Stimulated activated CD8-positive, alpha-beta memory T cell treated with anti-CD3 and anti-CD28 coated beads, Interleukin-7, amount 100 ng/mL, for 1 hour (primary cell): ENCODE measurements at places on chromosomes 3 and 15.

DNA sequence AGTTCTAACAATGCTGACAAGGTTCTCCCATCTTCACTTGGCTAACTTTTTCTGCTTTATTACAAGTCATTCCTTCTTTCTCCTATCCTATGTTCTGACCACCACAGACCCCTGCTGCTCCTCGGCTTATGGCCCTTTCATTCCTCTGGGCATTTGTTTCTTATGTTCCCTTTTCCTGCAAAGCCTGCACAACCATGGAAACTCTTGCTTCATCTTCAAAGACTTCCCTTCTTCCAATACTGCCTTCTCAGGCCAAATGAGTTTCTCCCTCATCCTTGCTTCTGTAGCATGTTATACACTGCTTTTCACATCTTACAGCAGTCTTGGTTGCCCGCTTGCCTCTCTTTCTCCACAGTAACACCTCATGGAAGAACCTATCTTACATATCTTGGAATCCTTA lies 17.9 kb upstream of the ATOSA start:
- DNase-seq: no peak

DNA sequence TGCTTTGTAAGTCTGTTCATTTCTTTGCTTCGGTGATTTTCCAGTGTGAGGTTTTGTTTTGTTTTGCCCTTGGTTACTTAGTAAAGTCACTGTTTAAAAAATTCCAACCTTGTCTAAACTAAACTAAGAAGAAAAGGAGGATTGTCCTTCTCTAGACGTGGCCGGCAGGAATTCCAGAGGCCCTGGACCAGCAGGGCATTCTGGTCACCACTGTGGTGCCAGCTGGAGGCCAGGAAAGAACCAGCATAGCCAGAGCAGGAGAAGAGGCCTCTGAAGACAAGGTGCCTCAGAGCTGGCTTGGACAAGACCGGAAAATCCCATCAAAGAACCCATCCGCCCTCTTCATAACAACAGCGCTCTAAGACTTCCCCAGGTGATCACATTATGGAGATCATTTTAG lies 8.2 kb downstream of the PLOD2 start:
- DNase-seq: no peak

DNA sequence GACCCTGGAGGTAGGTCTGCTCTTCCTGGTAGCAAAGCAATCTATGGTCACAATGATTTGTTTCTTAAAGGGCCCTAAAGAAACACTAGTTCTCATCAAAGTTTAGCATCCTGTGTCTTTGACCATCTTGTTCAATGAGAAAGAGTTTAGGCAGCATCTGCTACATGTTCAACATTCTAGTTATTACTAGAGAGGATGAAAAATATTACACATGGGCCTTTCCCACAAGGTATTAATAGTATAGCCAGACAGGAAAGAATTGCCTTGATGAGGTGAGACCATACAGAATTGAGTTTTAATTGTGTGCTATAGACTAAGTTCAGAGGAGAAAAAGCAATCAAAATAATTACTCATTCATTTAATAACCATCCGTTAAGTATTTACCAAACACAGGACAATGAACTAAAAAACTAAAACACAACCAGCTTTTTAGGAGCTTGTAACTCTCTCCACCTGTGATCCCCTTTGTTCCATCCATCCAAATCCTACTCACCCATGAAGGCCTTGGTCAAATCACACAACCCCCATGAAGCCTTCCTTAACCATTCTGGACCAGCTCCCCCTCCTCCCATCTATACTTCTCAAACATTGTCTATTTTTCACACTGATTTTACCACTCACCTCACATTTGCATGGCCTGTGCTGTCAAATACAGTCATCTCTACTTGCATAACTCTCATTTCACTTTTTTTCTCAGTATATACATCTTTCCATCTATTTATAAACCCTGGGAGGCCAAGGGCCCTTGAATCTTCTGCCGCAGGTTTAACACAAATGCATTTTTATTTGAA lies 122.9 kb downstream of the RORA start:
- DNase-seq: no peak

DNA sequence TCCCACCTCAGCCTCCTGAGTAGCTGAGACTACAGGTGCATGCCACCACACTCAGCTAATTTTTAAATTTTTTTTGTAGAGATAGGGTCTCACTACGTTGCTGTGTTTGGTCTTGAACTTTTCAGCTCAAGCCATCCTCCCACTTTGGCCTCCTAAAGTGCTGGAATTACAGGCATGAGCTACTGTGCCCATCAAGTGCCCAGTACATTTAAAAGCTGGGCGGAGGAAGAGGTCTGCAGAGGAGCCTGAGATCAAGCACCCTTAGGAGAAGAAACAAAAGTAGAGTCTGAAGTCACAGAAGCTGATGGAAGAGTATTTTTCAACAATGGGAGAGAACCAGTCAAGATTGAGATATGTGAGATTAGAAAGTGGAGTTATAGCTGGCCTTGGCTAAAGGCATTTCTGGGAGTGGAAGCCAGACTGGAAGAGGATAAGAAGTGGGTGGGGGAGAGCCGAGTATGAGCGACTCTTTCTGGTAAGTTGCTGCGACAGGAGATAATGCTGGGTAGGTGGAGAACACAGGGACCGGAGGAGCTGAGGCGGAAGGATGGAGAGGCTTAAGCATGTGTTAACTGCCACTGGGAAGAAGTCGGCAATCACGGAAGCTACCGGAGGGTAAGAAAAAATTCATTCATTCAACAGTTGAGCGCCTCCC lies 782 bp upstream of the IREB2 start:
- no peak for DNase-seq

GRCh38 chr3:50259432-50260026 lies 9.4 kb upstream of the SEMA3B start:
- DNase-seq: no peak

DNA sequence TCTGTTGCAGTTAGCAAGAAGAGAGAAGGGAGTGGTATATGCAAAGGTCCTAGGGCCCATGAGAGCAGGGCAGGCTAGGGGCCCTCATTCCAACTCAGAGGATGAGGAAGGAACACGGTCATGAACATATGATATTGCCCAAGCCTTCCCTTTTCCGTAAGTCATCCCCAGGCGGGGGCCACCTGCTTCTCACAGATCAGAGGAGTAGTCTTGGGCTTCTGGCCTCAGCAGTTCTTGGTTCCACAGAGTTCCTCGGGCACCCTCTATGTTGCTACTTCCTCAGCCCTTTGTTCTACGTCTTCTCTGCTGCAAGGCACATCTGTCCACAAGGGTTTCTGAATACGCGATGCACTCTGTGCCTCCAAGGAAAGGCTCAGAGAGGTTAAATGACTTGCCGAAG lies 25.3 kb downstream of the EPHB3 start:
- DNase-seq: no peak

DNA sequence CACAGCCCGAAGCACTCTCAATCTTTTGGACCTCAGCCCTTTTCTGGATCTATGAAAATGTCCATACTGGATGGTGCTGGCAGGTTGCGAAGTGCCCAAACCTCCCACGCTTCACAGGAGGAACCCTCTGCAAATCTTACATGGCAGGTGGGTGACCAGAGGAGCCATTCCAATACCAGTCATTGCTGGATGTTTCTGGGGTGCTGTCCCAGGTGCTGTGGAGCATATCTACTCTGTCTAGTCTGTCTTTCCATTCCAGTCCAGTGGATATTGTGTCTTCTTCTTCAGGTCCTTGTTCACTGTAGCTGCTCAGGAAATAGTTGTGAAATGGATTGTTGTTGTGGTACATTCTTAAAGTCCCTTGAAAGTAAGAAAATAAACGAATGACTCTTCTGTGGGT lies 10.7 kb upstream of the ADIPOQ start:
- DNase-seq: no peak

DNA sequence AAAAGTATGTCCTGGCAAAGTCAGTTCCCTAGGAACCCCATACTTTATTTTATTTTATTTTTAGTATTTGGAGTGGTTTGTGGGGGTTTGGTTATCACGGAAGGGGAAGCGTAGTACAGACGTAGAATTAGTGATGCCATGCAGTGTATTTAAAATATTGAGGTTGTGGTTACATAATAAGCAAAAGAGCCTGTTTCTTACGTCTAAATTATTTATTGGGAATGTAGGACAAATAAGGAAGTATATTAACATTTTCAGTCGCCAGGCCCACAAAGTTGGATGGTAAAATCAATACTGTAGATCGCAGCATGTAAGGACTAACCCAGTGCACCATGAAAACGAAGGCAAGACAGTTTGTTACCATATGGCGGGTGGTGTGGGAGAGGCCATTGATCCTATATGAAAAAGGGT lies 558 bp downstream of the DTWD1 start:
- DNase-seq: no peak

GRCh38 chr3:52519445-52520140 lies 14.1 kb downstream of the NT5DC2 start:
- no peak for DNase-seq

- no peak for DNase-seq
Measured at GRCh38 chr3:99023590-99024192, 122.2 kb upstream of the DCBLD2 start.

- DNase-seq: no peak
Measured at GRCh38 chr3:179151474-179151873, 3.3 kb downstream of the PIK3CA start.

- DNase-seq: no peak
Measured at GRCh38 chr3:114770874-114771273, 376.2 kb downstream of the ZBTB20 start.

GRCh38 chr3:101141135-101141534 lies 147.9 kb upstream of the ABI3BP start:
- no peak for DNase-seq

- no peak for DNase-seq
Measured at GRCh38 chr3:148911592-148911991, 46.5 kb downstream of the CPA3 start.

DNA sequence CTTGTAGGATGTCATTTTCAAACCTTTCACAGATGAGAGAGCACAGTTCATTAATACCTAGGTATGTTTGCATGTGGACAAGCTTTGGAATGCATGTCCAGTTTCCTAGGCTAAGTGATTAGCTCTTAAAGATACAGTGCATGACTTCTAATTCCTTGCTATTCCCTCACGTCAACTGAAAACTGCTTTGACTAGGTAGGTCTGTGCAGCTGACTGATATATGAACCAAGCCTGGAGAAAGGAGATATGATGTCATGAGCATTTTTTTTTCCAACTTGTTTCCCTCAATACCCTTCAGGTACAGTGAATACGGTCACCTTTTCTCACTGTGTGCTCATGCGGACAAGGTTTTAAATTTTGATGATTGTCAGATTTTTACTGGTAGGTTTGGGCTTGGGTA lies 41.6 kb upstream of the TASOR start:
- no peak for DNase-seq

DNA sequence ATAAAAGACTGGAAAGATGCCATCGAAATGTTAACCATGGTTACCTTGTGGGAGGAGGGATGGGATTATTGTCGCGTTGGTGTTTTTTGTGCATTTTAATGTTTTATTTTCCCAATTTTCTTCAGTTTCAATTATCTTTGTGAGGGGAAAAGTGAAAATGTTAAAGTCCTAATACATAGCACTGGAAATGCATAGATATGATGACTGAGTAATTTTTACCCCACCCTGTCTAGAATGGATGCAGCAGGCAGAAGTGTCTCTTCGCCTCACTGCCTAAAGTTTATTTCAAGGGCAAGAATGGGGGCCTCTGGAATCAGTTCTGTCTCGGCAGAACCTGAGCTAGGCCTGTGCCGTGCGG lies 11.5 kb downstream of the FOXL2 start:
- no peak for DNase-seq

DNA sequence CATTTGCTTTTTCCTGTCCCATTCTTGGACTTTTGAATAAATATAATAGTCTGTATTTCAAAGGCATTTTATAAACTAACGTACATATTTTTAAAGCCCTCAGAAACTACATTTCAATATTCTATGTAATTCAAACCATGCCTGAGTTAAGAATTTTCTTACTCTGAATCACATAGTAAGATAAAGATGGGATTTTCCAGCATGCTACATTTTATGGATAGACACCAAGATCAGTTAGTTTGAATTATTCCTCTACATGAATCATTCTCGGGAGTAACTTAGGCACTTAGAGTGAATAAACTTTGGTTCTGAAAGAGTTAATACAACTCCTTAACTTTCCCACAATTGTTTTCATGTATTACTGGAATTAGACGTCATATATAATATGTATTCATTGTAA lies 713.3 kb upstream of the CBLB start:
- no peak for DNase-seq

DNA sequence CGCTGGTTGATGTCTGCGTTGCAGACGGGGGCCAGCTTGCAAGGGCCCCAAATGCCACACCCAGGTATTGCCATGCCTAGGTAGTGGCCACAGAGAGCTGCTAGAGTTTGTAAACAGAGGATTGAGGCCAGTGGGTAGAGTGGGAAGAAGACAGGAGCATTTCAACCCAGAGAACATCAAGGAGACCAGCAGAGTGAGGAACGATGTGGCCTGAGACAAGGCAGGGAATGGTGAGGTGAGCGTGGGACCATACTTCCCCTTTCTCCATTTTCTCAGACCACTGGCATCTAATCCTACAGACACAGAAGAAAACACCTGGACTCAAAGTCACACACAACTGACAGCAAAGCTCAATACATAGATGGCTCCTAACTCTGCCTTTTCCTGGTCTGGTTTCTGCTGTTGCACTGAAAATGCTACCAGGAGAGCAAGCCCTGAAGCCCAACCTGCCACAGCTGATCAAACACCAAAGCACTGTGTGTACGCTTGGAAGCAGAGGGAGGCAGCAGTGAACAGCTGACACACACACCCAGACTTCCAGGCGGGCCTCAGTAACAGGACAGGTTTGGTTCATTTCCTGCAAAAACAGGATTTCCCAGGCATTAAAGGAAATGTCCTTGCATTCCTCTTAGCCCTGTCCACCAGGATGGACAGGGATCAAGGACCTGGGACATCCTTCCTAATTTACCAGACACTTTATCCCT lies 1.6 kb downstream of the FAM174B start:
- DNase-seq: no peak

- no peak for DNase-seq
Measured at GRCh38 chr3:9901967-9902366, 681 bp upstream of the IL17RE start.

DNA sequence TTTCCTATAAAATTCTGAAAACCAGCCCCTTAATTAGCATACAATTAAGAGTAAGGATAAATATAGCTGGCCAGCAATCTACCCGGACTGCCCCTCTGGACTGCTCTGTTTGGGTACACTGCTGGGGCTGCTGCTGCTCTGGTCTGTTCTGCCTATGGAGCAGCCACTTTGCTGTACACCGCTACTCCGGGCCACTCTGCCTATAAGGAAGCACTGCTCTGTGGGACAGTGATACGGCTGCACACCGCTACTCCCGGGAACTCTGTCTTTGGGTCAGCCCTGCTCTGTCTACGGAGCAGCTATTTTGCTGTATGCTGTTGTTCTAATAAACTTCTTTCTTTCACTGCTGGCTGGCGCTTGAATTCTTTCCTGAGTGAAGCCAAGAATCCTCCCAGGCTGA lies 316.5 kb upstream of the PLSCR5 start:
- no peak for DNase-seq

- DNase-seq: no peak
Measured at GRCh38 chr3:173747427-173747826, 349.9 kb downstream of the NLGN1 start.

GRCh38 chr15:38589502-38589901 lies 24.9 kb upstream of the RASGRP1 start:
- DNase-seq: no peak
